ENCODE measurements at places on chromosomes 5 and 9.

DNA sequence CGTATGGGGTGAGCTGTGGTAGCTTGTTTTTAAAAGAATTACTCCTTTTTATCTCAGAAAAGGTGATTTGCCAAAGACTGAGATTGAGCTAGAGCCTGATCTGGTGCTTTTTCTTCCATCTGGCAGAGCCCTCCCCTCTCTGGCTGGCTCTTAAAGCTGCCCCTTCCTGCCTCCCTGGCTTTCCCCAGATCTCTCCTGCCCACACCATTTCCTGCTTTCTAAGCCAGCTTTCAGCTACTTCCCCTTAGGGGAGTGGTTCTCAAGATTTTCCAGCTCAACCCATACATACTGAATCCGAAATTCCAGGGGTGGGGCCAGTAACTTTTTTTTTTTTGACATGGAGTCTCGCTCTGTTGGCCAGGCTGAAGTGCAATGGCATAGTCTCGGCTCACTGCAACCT, 4.8 kb upstream of the ACOT12 start:
- no peak for DNase-seq

- no peak for DNase-seq
Measured at GRCh38 chr9:27545471-27545870, 15.9 kb upstream of the MOB3B start.

DNA sequence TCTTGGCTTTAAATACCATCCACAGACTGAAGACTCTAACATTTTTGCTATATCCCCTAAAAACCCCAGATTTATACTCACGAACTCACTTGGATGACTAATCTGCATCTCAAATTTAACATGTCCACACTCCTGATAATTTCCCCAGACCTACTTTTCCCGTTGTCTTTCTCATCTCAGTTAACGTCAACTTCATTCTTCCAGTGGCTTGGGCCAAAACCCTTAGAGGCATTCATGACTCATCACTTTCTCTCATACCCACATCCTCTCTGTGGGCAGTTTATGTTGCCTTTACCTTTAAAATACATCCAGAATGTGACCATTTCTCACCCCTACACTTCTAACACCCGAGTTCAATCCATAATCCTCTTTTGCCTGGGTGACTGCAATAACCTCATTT, 96.7 kb downstream of the EDIL3 start:
- no peak for DNase-seq

DNA sequence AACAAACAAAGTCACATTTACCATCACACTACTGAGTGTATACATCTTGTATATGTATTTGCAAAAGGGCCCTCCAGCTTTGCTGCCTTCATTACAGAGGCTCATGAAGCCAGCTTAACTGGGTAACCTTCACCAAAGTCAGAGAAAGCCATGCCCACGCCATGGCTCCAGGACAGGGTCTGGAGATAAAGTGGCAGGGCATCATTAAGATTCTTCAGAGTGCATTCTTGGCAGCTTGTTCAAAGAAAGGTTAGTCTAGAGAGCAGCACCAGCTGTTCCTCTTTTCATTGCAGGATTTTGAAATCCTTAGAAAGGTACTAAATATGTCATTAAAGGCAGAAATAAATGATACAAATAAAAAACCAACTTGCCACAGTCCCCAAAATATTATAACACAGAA, 333.2 kb downstream of the NDUFS4 start:
- no peak for DNase-seq

DNA sequence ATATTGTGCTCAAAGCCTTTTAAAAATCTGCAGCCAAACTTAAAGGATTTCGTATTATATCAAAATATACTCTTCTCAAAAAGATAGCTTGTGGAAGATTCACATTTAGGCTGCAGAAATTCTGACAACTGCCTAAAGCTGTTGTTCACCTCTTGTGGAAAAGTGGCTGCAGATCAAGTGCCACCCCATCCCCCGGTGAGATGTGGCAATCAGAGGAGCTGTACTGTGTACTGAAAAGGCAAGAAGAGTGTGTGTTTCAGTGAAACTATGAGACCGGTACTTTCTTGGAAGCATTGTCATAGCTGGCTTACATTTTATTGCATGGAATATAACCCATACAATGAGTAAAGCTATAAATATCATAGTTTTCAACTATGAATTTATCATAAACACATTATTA, 64.3 kb downstream of the CDH18 start:
- no peak for DNase-seq

DNA sequence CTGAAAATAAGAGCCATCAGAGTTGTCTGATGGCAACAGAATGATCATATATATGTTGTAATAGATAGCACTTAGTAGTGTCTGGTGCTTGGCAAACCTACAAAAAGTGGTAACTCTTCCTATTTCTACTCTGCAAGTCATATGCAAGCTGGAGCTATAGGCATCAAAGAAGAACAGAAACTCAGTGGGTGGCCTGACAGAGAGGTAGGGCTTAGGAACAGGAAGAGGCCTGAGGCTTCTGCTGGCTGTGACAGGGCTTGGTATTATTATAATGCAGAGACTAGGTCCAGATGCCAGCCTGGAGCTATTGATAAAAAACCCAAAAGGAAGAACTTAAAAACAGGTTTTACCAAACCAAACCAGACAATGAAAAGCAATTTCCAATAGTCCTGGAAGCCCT, 4.4 kb upstream of the DIAPH1 start:
- DNase-seq = no peak

GRCh38 chr9:125325826-125326225, 64.2 kb downstream of the GAPVD1 start:
- no peak for DNase-seq

DNA sequence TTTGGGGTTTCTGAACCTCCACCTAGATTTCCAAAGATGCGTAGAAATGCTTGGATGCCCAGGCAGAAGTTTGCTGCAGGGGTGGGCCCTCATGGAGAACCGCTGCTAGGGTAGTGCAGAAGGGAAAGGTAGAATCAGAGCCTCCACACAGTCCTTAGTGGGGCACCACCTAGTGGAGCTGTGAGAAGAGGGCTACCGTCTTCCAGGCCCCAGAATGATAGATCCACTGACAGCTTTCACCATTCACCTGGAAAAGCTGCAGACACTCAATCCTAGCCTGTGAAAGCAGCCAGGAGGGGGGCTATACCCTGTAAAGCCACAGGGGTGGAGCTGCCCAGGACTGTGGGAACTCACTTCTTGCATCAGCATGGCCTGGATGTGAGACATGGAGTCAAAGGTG, 13.3 kb upstream of the HSDL2 start:
- no peak for DNase-seq

- DNase-seq = no peak
Measured at GRCh38 chr5:120098902-120099535, 365.1 kb upstream of the PRR16 start.

- DNase-seq = peak; percentile 0
Measured at GRCh38 chr5:146825033-146825432, 53.5 kb downstream of the PPP2R2B start.

- DNase-seq = no peak
Measured at GRCh38 chr9:5800969-5801738, 31.8 kb downstream of the ERMP1 start.

DNA sequence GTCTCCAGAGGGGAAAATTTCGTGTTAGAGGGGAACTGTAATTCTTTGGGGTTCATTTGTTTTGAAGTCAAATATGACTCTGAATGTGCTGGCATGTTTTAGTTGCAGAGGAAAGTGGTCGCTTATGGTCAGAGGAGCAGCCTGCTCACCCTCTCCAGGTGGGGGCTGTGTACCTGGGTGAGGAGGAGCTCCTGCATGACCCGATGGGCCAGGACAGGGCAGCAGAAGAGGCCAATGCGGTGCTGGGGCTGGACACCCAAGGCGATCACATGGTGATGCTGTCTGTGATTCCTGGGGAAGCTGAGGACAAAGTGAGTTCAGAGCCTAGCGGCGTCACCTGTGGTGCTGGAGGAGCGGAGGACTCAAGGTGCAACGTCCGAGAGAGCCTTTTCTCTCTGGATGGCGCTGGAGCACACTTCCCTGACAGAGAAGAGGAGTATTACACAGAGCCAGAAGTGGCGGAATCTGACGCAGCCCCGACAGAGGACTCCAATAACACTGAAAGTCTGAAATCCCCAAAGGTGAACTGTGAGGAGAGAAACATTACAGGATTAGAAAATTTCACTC, 13.5 kb downstream of the TXNDC15 start:
- no peak for DNase-seq

- no peak for DNase-seq
Measured at GRCh38 chr5:92907938-92908606, 672.9 kb downstream of the NR2F1-AS1 start.

- no peak for DNase-seq
Measured at GRCh38 chr5:38456657-38457399, 99.6 kb downstream of the LIFR start.

GRCh38 chr9:23413541-23413940, 412.5 kb downstream of the ELAVL2 start:
- DNase-seq = no peak

DNA sequence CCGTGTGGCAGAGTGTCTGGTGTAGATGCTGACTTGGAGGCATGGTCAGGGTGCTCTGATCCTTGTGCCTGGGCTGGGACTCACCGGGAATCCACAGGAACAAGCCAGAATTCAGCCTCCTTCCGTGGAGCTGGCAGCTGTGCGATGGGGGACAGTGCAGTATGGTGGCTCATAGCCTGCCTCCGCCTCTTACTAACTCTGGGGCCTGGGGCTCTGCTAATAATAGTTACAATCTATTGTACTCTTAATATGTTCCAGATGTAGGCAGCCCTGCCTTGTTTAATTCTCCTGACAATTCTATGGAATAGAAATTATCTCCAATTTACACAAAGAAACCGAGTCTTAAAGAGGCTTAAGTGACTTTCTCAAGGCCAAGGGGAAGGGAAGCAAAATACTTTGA, 77.6 kb downstream of the PCDH1 start:
- DNase-seq = no peak
